ENCODE measurements at places on chromosomes 4 and X.

DNA sequence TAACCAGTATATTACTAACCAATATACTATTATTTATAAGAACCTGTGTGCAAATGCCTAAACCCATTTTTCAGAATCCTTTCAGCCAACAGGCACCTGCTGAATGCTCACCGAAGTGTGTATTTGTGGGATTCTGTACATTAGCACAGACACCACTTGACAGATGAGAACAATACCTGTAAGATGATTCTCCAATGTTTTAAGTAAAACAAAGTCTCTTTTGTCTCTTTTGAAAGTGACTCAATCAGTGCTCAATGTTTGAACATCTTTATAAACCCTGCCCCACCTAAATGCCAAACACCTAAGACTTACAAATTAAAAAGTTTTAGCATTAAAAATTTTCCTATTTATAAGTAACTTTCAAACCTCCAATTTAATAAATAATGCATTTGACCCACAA is 763 bp downstream of the ASB9 start:
- no peak for DNase-seq

DNA sequence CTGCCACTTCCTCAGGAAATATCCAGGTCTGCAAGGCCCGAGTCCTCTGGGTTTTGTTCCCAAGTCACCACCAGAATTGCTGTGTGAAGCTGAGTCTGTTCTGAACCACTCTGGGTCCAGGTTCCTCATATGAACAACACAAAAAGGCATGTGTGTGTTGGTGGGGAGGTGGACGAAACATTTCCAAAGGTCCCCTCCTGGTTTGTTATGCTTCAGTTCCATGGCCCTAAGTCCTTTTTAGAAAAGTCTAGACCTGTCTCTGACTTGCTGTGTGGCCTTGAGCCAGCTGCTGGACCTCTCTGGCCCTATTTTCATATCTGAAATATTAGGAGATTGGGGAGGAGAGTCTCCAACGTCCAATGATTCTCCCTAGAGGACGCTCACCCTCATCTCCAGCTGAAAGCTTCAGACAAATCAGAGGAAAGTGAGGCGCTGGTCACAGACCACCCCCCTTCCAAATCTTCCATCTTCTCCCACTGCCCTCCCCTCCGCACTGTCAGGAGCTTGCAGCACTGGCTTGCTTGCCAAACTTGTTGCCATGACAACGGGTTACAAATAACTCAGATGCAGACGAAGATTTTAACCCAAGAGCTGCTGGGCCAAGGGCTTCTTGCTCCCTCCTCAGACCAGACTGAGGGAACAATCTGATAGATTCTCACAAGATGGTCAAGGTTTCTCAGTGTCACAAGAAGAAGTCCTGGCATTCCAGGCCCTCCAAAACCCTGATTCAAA is 64.5 kb downstream of the SMC1A start:
- no peak for DNase-seq

DNA sequence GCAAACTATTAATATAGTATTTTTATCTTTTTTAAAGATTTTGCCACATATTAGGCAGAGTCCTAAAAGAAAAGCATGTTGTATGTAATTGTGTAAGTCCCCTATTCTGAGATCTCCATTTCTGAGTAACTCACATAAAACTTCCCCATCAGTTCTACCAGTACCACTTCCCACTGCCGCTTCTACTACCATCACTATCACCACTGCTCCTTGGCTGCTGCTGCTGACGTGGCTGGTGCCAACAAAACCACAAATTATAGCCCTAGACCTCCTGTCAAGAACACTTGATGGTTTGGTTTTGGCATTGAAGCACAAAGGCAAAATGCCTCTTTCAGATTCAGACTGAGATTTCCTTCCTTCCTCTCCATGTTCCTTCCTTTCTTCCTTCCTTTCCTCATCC is 106.4 kb downstream of the MMRN1 start:
- DNase-seq = no peak

DNA sequence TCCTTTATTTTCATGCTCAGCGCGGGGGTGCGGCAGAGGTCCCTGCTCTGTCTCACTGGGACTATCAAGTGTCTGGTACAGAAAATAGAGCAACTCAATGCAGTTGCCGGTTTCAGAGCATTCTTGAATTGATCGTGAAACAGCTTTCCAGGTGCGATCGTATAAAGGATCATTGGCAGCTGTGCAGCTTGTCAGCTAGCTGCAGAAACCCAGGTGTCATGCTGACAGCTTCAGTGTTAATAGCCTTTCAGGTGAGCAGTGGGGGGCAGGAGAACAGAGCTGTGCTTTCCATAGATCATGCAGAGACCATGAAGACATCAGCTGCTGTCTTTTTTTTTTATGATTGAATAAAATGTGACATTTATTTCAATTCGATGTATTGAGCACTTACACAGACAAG is 583.9 kb downstream of the NLGN4X start:
- no peak for DNase-seq

DNA sequence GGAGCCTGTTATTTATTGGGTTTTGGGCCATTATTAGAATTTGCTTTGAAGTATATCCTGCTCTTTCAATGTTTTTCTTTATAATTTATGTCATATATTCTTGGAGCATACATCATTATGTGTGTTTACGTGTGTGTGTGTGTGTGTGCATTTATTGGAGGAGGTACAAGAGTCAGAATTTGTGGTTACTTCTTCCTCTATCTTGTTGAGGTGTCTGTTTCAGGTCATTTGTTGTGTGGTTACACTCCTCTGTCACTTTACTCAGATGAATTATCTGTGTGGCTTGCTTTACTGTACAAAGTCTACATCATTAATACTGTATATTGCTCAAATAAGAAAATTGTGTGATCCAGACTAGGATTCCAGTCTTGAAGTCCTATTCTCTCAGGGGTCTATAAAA is 1957.4 kb upstream of the TENM3 start:
- no peak for DNase-seq

- DNase-seq = no peak
These were observed 46.3 kb upstream of the PCDH10 start for GRCh38 chr4:133102612-133103409.

- DNase-seq = no peak
These were observed 7.4 kb downstream of the APOO start for GRCh38 chrX:23900220-23900797.

DNA sequence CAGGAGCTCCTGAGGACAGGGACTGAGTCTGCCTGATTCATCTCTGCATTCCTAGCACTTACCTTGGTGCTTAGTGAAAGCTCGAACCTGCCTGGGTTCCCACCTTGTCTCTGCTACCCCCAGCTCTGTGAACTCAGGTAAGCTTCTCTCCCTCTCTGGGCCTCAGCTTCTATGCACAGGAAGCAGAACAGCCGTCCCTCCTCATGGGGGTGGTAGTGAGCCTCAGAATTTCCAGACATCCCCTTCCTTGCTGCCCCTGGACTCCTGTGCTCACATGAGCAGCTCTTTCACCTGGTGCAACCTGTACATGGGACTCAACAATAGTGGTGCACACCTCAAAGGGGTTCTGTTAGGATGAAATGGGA is 50.8 kb downstream of the HTRA3 start:
- no peak for DNase-seq

DNA sequence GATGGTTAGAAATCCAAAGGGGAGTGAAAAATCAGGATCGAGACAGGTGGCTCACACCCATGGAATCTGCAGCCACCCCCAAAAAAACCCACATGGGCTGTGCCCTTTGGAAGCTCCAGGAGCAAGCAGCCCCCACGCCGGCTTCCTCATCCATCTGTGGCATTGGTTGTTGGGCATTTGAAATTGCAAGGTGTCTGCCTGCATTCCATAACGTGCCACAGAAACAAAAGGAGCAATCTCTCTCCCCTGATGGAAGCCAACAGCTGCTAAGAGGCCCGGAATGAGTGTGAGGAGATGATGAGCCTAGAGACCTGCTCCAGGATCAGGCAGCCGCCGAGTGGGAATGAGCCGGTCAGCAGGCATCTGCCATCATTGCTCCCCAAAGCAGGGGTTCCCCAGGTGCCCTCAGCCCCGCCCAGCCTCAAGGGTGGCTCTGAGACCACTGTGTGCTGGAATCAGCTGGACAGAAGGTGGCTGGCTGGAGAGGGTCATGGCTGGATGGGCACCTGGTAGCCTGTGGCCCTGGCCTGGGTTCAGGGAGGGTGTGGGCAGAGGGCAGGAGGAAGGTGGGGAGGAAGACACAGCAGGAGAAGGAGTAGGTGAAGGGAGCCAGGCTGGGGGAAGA is 113.2 kb downstream of the CRLF2 start:
- DNase-seq = no peak

DNA sequence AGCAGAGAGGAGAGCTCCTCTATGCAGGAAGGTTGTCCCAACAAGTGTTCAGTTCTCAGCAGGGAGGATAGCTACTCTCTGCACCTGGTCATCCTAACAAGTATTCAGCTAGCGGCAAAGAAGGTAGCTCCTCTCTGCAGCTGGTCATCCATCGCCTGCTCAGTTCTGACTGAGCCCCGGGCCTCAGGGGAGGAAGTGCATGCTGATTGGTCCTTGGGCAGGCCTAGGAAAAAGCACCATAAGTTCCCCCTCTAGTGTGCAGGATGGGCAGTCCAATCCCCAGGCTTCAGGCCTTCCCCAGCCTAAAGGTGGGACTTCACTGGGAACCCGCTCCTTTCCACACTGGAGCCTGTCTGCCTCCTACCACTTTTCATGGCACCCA is 4.4 kb upstream of the FBXW7 start:
- no peak for DNase-seq

DNA sequence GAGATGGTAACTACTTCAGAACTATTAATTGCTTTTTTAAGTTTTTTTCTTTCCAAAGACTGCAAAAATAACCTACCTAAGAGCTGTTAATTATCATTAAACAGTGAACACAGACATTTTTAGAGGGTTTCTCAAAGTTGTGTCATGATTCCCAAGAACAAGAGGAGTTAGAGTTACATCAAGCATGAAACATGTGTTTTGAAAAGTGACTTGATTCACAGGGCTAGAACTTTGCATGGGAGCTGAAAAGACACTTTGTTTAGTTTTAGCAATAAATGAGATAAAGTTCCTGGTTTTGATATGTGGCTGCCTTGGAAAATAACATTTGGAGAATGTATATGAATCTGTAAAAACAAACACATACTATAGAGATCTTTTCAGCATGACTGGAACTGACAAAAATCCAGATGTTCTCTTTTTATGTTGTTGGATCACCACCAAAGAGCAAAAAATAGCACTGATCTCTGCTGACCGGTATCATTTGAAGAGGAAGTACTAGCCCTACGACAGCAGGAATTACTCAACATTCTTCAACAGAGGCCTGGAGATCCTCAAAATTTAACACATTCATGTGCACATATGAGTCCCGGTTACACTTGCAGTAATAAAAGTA is 173.0 kb upstream of the PCDH18 start:
- DNase-seq = no peak

DNA sequence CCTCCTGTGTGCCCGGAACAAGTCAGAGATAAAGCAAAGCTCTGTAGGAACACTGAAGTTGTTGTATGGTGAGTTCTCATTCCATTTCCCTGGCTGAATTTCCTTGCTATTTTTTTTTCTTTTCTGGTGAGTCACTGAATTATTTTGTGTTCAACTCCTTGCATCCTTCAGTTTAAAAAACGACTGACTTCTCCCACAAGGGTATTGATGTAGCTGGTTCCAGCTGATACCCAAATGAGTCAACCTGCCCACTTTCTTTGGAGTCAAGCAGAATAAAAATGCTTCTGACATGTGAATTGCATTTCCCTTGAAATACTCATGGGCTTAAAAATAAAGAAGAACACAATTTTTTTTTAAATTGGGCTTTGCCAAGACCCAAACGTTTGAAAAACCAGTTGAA is 85.5 kb downstream of the SHOX start:
- no peak for DNase-seq

DNA sequence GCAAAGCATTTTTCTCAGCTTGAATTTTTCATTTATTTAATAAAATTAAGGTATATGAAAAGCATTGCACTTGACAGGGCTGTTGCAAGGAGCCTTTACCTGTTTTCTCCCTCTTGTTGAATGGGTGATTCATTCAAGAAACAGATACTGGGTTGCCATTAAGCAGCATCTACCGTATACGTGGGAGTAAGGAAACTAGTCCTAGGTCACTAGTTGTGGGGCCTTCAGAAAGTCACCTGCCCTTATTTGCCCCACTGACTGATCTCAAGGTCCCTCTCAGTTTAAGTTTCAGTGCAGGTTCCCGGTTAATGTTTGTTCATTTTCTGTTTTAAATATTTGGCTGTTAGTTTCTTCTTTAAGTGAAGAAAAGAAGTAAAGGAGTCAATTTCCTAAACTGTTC is 34.0 kb downstream of the LHFPL1 start:
- DNase-seq = no peak

- no peak for DNase-seq
These were observed 680.4 kb downstream of the DMD start for GRCh38 chrX:32530802-32531403.

GRCh38 chrX:130039847-130040246 is 57.4 kb downstream of the BCORL1 start:
- no peak for DNase-seq

- DNase-seq = no peak
These were observed 739.0 kb downstream of the GRID2 start for GRCh38 chr4:93042746-93043145.

- no peak for DNase-seq
These were observed 132.4 kb downstream of the ENOX2 start for GRCh38 chrX:130770615-130771014.

- DNase-seq = no peak
These were observed 18.0 kb downstream of the STAP1 start for GRCh38 chr4:67576538-67576937.

DNA sequence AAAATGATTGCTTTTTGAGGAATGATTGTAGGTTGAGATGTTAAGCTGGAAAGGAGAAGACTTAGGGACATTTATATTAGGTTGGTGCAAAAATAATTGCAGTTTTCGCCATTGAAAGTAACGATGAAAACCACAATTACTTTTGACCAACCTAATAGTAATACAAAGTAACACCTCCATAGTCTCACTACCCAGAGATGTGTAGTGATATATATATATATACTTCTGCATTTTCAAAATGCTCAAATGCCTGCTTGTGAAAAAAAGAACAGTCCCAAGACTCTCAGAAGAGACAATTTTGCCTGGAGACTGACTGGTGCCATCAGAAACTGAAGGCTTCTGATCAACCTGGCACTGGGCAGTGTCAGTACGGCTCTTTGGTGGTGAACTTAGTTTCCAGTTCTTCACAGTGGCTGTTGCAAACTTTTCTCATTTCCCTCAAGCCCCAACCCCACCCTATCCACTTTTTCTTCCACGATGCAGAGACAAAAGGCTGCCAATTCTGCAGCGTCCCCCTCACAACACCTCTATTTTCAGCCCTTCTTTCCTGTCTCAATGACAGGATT is 35.1 kb upstream of the TAPT1 start:
- DNase-seq = no peak

DNA sequence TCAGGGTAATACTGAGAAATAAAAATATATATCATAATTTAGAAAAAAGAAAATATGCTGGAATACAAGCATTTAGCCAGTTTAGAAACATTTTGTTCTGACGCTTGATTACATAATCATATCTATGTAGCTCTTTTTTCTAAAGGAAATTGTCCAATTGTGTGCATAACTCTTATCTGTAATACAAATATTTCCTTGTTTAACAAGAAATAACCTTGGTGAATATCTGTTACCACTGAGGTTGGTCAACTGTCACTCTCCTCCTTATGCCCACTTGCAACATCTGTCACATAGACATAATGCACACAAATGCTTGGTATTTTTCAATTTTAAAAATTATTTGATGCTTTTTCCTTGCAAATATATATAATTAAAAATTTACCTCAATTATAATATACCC is 609.7 kb downstream of the TLL1 start:
- DNase-seq = no peak

Data from stimulated activated CD8-positive, alpha-beta memory T cell treated with anti-CD3 and anti-CD28 coated beads, Interleukin-2, amount 100 ng/mL, for 48 hours (primary cell).